ENCODE measurements at places on chromosomes 16 and 17.

DNA sequence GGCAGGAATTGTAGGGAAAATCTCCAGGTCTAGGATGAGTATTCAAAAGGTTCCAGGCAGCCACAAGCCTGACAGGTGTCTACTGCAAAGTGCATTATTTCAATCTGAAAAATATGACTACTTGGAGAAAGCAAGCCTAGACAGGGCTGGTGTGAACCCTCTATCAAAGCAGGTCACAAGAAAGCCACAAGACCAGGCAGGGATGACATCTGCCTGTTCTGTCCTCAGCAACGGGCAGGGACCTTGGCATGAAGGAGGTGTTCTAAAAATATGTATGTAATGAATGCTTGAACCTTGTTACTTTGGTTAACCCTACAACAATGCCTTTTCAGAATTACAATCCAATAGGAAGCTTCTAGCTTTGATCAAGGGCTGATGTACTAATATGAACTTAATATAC is 1.2 kb upstream of the COX6A2 start:
- no peak for DNase-seq

DNA sequence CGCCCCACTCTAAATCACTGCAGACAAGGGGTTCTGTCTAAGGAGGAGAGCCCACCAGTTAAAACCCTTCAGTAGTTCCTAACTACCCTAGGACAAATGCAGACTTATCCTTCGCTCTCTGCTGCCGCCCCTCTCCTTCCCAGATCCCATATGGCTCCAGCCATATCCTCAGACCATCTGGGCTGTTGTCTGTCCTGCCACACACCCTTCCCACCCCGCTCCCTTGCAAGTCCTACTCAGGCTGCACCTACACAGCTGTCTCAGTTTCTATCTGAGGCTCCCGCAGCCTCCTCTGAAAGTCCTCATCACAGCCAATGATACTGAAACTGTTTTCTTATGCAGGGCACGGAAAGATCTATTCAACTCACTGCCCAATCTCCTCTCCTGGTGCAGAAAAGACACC is 720 bp upstream of the BCKDK start:
- DNase-seq: peak; percentile 77

- no peak for DNase-seq
These were observed 635 bp upstream of the FA2H start for GRCh38 chr16:74775255-74775654.

GRCh38 chr16:15033309-15033707 is 22.6 kb downstream of the NTAN1 start:
- DNase-seq: no peak

DNA sequence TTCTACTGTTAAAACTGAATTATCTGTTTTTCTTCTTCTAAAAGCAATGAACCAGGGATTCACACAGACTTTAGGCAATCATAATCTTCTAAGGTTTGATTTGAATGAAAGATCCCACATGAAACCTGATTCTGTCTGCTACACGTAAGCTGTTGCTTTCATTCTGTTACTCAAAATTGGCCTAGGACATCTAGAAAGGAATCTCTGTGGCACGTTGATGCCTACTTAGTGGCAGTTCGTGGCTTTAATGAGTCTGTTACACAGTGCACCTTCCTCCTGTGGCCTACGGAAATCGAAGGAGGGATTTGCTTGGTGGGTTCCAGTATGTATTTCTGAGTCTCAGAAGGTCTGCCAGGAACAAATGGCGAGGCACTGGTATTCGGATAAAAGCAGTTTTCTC is 489.4 kb upstream of the HSBP1 start:
- DNase-seq: no peak

GRCh38 chr17:52517176-52517575 is 358.7 kb upstream of the CA10 start:
- no peak for DNase-seq

DNA sequence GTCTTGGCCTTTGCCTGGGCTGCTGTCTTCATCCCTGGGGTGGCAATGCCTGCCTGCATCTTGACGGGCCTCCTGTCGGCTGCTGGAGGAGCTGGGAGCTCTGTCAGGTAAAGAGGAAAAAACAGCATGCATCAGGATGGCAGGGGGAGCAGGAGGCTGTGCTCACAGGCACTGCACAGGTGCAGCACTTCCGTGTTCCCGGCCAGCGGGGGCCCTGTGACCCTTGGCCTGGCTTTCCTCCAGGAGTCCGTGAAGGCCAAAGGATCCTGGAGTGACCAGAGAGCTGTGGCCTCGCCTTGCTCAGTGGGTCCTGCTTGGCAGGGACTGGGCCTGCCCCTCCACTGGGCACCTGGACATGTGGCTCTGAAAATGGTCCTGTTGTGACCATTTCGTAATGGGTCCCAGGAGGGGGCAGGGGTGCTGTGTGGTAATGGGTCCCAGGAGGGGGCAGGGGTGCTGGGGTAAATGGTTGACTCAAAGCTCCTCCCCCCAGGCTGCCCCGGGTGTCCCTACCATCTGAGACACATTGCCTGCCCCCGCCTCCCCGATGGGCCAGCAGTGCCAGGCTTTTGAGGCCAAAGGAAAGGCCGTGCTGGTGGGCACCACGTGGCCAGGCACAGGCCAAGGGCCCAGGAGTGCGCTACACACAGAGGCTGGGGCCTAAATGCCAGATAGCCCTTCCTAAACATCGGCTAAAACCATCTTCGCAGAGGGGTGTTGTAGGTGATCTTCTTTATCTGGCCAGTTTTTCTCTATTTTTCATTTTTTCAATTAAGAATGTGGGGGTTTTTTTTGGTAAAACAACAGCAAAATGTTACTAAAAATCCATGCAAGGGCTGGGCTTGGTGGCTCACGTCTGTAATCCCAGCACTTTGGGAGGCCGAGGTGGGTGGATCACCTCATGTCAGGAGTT is 4.0 kb upstream of the FASN start:
- no peak for DNase-seq

- peak; percentile 73 for DNase-seq
These were observed at the start of gene DRC7 for GRCh38 chr16:57694725-57695679. TSS of gene DRC7 (plus strand) at chr16:57694806. CDS start at chr16:57697950, 3,144 bp downstream.

DNA sequence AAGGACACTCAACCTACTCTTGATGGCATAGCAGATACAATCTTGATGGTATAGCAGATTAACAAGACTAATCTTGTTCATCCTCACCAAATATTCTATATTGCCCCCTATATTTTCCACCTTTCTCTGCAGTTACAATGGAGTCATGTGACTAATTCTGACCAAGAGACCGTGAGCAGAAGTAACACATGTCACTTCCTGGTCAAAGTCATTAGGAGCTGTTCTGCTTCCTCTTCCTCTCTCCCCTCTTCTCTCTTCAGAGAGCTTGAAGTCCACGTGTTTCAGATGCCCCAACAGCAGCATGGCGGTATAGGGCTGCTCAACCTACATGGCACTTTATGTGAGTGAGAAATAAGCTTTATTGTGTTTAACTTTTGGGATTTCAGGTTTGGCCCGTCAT is 55.3 kb upstream of the ERCC4 start:
- no peak for DNase-seq

GRCh38 chr17:67021196-67021595 is 23.2 kb upstream of the CACNG1 start:
- no peak for DNase-seq

GRCh38 chr16:23615805-23616204 is 19.7 kb upstream of the NDUFAB1 start:
- DNase-seq: no peak

- DNase-seq: peak; percentile 27
These were observed 11.1 kb downstream of the LDHD start for GRCh38 chr16:75105306-75106061.

DNA sequence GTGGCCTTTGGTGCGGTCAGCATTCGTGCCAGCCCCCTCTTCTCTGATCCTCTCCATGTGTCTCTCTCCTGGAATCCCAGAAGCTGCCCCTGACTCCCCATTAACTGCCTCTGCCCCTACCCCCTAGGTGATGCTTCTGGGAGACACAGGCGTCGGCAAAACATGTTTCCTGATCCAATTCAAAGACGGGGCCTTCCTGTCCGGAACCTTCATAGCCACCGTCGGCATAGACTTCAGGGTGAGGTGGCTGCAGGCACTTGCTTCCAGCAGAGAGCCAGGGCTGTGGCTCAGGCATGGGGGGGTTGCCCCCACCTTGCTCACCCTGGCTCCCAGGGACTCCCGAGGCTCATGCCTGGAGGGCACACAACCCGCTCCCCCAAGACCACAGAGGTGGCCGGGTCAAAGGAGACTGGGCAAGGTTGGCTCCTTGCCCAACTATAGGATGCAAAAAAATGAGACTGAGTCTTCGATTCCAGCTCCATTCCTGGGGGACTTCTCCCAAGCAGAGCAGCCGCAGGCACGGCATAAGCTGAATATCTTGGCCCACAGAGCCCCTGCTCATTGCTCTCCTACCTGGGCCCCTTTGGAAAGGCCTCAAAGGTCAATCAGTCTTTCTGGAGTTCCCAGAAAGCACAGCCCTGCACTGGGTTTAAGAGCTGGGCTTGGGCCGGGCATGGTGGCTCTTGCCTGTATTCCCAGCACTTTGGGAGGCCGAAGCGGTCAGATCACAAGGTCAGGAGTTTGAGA is 3.8 kb downstream of the RAB37 start:
- no peak for DNase-seq

DNA sequence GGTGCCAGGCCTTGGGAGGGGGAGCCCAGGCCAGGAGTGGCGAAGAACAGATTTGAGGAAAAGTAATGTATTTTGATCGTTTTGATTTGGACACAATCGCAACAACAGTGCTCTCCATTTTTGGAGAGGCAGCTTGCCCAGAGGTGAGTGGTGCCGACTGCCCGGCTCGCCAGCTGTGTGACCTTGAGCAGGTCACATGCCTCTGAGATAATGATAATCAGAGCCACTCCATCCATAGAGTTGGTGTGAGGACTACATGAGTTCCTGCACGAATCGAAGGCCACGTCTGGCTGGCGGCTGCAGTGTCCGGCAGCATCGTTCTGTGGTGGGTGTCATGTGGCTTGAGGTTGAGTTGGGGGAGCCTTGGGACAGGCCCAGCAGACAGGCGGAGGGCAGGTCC is 20.7 kb downstream of the LLGL2 start:
- DNase-seq: no peak

DNA sequence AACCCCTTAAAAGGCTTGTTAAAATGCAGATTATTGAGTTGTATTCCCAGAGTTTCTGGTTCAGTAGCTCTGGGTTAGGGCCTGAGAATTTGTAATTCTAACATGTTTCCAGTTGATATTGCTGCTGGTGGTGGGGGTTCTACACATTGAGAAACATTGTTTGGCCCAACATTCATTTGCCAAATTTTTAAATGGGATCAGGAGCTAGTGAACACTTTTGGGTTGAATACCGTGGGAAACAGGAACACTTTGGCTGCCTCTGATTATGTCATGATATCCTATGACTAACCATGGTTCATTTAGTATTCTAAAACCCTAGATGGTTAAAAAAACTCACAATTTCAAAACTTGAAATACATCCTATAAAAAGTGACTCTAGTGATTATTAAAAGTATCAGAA is 89.3 kb downstream of the RPGRIP1L start:
- no peak for DNase-seq

GRCh38 chr17:82528484-82529265 is 9.1 kb downstream of the FOXK2 start:
- no peak for DNase-seq

GRCh38 chr17:38556239-38556638 is 49.5 kb downstream of the SRCIN1 start:
- DNase-seq: no peak

DNA sequence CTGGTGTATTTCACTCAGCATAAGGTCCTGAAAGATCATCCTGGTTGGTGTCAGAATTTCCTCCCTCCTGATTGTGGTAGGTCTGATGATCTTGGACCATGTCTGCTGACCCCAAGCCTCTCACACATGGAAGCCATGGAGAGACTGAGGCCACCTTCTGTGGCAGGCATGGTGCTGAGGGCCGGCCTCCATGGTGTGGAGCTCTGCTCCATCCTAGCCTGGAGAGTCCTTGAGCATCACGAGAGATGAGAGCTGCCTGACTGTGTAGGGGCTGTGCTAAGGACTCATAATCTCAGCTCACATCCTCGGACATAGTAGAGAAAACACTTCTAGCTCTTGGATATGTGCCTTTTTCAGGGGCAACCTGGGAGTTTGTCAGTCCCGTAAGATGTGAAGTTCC is 40.6 kb downstream of the MPRIP start:
- DNase-seq: no peak

DNA sequence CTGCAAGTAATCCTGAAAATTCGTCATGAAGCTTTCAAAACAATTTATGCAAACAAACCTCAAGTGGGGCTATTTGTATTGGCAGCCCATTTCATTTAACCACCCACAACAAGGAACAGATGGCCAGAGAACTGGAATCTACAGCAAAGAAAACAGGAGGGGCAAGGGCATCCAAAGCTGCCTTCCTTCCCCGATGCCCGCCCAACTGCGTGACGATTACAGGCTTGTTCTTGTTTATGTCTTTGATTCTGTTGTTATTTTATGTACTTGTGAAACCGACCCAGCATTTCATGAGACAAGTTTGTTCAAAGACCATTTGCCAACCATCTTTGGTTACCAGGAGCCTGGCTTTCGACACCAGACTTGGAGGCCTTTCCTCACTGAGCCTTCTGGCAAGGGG is 59.1 kb upstream of the IRX6 start:
- DNase-seq: no peak

DNA sequence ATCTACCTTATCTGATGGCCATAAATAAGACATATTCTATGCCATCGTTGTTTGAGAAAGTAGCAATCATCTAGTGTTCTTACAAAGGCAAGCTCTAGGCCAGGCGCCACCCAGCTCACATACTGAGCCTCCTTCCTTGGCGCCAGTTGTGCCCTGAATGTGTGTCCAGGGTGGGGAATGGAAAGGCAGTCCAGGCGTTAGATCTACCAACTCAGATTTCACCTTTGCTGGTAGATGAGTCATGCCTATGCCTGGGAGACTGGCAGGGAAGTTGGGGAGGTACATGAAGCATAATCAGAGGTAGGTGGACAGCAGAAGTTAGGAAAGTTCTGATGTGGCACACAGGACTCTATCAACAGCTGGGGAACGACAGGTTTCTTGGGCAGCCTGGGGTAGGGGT is 23.6 kb downstream of the SDR42E1 start:
- DNase-seq: no peak

- DNase-seq: no peak
These were observed 356.0 kb downstream of the C16orf95 start for GRCh38 chr16:86961171-86961601.

DNA sequence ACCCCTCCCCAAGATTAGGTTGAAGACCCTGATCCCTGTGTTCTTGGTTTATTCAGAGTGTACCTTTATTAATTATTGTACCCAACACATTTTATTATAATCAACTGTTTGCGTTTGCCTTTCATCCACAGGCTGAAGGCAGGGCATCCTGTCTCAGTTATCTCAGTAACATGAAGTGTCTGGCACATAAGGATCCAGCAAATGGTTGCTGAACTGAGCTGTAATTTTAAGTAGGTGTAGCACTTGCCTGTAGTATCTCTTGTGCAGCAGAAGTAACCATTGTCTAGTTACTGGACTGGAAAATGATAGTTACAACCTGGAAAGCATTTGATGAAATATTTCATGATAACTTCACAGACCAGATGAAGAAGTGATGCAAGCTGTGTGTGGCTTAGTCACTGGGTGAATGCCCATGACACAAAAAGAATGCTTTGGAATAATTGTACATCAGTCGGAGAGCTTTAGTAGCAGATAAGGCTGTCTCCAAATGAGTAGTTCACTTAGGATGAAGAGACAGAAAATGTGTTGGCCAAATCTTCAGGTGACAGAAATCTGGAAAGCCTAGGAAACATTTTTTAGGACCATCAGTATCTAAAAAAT is 56.6 kb downstream of the ESRP2 start:
- DNase-seq: no peak
